ENCODE measurements at places on chromosomes 1 and 21.

GRCh38 chr1:209400351-209401220 is 182.9 kb upstream of the CAMK1G start:
- DNase-seq, result no peak

- DNase-seq, result no peak
These were observed 100.7 kb upstream of the TSPAN2 start for GRCh38 chr1:115189814-115190539.

DNA sequence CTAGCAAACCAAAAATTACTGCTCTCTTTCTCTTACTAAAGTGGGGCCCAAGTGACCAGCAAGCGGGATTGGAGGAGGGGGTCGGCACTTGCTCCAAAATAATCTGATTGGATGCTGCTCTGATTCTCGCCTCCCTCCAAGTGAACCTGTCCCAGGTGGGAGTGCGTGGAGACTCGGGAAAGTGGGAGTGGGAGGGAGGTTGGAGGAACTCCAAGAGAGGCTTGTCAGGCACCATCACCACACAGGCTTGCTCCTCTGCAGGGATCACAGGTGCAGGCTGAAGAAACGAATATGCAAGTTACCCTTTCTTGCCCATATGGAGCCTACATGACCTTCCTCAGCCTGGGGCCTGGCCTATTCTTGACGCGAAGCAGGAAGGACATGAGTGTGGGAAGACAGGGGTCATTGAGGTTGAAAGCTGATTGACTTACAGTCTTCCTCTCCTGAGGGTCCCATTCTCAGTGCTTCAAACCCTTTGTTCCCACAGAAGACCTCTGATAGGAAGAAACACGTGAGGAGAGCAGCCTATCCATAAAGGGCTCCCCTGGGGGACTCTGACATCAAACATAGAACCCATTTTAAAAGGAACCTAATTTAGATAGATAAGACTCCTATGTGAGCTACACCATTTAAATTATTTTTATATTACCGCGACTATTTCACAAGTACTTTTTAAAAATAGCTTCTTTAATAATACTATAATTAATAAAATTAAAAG is 14.2 kb downstream of the RGS8 start:
- DNase-seq, result no peak

DNA sequence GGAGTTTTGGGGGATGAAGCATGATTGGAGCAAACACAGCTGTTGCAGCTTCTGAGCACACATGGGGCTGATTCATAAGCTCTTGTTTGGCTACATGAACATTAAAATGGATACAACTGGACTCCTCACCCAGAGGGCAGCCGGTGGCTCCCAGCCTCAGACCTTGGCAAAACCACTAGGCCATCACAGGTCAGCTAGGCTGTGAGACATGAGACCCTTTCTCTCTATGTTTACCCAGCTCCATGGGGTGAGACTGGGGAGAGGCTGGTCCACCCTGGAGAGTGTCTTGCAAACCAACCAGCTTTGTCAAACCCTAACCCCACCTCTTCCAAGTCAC is 388.7 kb downstream of the PTPRU start:
- DNase-seq, result no peak

DNA sequence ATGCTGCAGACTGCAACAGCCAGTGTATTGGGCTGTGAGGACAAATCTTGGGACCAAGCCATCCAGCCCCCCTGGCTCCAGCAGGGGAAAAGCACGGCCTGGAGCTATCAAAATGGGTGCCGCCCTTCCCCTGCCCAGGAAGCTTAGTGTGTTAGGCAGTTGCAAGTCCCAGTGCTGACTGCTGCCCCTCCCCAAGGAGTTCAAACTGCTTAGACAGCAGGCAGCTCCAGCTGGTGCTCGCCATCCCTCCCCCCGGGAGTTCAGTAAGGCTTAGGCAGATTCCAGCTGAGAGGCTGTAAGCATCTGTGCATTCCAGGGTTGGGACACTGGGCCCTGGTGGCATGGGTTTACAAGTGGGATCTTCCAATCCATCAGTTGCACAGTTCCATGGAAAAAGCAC is 579.6 kb upstream of the NR5A2 start:
- no peak for DNase-seq
